ENCODE measurements at places on chromosomes 2 and 18.

DNA sequence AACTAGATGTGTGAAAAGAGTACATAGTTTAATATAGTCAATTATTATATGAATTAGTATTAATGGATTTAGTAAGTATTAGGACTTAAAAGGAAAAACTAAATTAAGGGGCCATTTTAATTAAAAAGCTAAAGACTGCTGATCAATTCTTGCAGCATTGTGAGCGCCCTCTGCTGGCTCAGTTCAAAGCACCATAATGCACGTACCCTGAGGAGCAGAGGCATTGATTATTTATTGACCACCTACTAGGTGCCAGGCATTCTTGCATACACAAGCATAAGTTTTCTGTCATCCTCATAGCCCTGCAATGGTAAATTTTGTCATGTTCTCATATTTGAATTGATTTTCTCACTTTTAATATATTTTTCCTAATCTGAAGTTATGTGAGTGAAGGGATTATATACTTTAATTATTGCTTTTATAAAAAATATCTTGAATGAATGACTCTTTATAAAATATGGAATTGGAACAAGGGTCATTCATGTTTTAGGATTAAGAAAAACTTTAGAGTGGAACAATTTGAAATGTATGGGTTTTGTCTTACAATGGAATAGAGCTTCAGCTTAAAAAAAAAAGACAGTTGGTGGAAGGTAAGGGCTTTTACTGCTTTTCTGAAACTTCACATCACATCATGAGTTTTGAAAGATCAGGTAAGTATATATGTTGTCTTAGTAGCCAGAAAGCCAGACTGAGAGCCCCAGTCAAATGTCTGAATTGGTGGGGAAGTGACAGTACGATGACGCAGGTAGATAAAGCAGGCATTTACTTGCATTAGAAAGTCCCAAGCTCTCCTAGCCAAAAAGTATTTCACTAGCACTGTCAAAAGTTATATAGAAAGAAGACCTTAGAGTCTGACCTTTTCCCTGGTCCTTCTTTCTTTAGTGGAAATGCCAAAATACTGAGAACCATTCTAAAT is 9.7 kb downstream of the ITGA4 start:
- DNase-seq = peak; percentile 29

DNA sequence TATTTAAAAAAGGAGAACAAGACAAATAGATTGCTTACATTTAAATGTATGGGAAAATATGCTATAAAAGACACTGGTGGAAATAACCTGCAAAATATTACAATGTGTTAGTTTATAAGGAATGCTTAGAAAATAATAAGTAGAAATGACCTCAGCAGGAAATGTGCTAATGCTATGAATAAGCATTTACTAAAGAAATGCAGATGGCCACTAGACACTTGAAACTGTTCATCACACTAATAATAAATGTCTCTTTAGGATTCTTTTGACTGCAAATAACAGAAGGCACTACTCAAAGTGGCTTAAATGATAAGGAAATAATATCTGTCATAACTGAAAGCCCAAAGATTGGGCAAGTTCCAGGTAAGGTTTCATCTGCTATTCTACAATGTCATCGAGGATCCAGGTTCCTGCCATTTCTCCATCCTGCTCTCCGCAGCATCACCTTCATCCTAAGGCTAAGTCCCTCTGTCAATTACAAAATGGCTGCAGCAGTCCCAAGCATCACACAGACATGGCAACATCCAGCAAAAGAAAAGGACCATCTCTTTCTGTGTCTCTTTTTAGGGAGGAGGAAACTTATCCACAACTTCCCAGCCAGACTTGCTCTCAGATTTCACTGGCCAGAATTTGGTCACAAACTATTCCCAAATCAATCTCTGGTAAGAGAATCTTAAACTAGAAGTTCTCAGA is 21.9 kb downstream of the METTL8 start:
- no peak for DNase-seq

GRCh38 chr2:222982010-222982908 is 69.7 kb upstream of the KCNE4 start:
- DNase-seq = peak; percentile 35

- peak; percentile 94 for DNase-seq
Measured at GRCh38 chr2:10447895-10448575, at the start of gene ODC1. ODC1 (minus strand) TSS chr2:10448327; CDS start chr2:10445032, 3,295 bp downstream.

GRCh38 chr2:53317861-53318260 is 449.7 kb upstream of the CHAC2 start:
- DNase-seq = no peak

DNA sequence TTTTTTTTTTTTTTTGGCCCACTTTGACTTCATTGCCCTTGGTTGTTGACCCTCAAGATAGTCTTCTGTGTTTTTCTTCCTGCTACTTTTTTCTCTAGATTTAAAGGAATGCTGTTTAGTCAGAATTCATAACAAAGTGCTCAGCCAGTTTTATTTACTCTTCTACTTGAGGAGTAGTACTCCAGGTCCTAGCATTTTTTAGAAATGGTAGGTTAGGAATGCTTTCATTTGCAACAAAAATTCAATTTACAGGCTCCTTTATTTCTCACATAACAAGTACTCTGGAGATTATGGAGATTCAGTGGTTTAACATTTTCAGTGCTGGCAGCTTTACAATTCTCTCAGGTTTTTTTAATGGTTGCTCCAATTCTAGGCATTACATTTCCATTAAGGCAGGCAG is 58.2 kb downstream of the KIAA1328 start:
- DNase-seq = no peak

GRCh38 chr18:35026407-35027061 is 14.7 kb upstream of the MAPRE2 start:
- peak; percentile 25 for DNase-seq

DNA sequence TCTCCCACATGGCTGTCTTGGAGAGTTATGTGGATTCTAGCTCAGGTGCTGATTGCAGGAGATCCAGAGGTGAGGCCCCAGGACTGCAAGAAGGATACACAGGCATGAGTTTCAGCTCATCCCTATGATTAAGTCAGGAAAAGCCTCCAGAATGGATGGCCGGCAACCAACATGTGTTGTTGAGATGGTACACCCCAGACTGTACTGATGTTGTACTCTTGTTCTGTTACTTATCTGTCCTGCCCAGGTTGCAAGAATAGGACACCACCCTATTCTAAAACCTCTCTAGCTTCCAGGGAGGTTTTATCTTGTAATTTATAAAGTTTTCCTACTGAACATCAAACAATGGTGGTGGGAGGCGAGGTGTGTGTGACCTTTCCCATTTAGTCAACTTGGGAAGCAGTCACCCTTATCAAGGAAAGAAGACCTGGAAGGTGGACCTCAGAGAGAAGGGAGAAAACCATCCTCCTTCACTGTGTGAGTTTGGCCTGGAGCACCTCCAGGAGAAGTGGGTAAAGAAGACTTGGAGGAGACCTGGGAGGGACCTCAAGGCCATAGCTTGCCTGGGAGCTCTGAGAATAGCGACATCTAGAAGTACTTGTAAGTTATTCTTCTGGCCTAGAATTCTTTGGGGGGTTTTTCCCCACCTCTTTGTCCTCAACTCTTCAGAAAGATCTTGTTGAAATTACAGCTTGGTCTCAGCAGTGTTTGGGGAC is 8.6 kb downstream of the FAM124B start:
- no peak for DNase-seq

GRCh38 chr2:112242384-112242783 is 12.5 kb downstream of the ZC3H8 start:
- DNase-seq = peak; percentile 11

DNA sequence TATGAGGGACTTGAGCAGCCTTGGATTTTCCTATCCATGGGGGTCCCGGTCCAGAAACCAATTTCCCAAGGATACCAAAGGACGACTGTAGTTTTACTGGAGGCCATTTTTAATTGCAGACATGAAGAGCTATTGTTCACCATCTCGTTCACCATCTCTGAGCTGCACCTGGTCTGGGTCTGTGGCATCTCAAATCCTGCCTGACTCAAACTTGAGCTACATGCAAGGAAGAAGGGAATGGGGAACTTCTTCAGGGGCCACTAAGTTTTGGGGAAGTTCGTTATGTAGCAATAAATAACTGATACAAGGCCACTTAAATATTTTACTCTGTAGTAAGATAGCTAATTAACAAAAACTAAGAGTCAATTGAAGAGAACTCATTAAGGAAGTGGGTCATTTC is 2.1 kb upstream of the SMCHD1 start:
- DNase-seq = no peak

GRCh38 chr2:202450785-202451184 is 74.7 kb downstream of the BMPR2 start:
- DNase-seq = no peak

DNA sequence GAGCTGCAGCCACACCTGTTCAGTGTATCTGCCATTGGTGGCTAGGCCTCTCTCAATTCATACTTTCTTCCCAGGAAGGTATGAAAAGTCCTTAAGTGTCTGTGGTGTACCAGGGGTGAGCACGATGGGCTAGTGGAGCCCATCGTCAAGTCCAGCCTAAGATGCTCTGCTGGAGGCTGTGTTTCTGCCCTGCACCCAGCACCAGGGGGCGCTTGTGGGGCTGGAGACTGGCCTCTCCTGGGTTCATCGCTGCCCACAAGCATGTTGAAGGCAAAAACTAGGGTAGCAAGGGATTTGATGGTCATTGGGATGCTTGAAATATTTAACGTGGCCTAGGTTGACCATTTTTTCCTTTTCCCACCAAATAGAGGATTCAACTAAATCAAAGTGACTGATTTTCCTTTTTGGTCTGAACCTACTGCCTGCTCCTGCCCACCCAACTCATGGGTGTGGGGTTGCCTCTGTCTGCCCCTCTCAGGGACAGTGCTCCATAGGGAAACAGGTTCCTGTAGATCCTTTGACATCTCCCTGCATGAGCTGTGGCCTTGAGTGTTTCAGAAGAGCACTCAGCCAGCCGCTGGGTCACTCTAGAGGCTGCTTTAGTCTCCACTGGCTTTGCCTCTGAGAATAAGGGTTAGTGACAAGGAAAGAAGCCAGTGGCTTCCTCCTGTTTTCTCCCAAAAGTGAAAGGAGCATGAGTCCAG is 59.0 kb downstream of the TPGS2 start:
- DNase-seq = no peak

GRCh38 chr2:74250189-74250631 is 51.8 kb downstream of the MTHFD2 start:
- peak; percentile 47 for DNase-seq

DNA sequence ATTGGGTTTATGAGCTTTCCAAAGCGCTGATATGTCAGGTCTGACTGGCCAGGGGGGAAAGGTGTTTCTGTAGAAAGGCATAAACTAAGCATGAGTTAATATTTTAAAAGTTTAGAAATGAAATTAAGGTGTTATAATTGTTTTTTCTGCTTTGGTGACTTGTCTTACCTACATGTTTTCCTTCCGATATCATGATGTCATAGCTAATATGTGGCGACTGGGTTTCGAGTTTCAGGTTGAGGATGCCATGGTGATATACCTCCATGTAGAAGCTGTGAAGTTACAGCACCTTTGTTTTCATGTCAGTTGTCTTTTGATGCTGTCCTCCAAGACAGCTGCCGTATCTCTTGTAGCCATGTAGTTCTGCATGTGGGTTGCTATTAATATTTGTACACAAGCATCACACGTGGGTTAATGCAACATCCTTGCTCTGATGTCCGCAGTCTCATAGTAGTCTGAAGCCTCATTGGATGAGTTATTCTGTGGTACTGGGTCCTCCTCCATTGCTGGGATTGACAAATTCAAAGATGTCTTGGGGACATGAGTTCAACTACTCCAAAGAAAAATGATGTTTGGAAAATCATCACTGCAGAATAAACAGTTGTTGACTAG is 230.6 kb downstream of the PRKCE start:
- no peak for DNase-seq

GRCh38 chr2:4530231-4530630 is 826.9 kb downstream of the DCDC2C start:
- DNase-seq = no peak

- DNase-seq = no peak
Measured at GRCh38 chr2:204203704-204204103, 267.1 kb downstream of the ICOS start.

DNA sequence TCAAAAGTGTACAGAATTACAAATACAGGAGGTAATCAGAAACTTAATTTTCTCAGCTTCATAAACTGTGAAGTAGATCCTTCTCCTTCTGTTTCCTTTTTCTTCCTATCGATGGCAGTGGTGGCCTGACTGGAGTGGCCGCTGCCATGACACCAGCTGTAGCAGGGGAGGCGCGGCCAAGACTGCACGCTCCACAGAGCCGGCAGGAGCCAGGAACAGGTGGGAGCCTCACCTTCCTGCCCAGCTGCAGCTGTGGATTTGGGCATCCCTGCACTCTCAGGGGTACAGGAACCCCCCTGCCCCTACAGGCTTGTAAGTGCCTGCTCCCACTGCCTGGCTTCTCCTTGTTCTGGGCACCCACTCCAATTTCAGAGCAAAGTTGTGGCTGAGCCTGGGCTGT is 76.1 kb downstream of the EPB41L3 start:
- no peak for DNase-seq

- DNase-seq = no peak
Measured at GRCh38 chr2:190082118-190082517, 19.6 kb upstream of the MSTN start.

DNA sequence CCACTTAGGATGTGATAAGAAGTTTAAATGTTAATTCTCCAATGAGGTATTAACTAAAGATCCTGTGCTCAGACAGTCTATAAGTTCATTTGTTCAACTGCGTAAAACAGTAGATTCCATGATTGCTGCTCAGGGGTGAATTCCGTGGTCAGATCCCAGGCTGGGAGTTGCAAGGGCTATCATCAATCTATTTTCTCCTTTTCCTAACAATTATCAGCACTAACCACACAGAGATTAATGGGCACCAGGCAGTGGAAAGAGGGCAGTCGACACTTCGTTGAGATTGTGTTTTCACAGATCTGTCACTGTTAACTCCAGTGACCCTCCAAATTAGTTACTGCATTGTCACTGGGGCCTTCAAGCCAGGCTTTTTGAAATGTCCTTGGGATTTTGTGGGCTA is 154.1 kb upstream of the SPRED2 start:
- DNase-seq = no peak

- no peak for DNase-seq
Measured at GRCh38 chr18:50372743-50373142, 2.1 kb upstream of the SKA1 start.

- no peak for DNase-seq
Measured at GRCh38 chr18:8188184-8188583, 421.1 kb upstream of the RAB12 start.

DNA sequence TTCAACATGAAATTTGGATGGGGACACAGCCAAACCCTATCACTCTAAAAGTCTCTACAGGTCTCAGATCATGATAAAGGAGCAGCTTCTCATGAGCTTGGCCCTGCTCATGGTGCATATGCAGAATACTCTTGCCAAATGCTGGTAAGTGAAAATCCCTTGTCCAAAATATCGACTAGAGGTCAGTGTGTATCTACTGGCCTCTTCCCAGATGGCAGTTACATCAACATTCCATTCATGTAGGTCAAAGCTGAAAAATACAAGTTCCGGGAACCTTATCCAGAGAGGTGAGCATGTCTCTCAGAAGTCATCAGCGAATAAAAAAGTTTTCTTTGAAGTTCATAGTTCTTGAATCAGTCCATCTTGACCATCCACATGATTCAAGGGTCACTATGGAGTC is 7.6 kb upstream of the NT5C1B start:
- no peak for DNase-seq

DNA sequence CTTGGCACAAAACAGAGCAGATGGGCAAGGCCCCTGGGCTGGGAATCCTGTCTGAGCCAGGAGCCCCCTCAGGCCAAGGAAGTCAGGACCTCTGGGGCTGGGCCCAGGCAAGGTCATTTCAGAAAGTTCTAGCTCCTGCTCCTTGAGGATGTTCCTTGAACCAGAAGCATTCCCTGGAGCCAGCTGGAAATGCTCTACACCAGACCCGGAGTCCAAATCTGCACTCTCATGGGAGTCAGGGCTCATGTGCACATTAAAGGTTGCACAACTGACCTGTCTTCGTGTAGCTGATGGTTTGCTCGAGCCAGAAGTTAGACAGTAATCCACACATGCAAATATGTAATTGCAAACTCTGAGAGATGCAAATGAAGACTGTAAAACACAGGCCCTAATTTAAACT is 18.0 kb downstream of the PARD6G start:
- no peak for DNase-seq

Measured in NCI-H1105 treated with DMSO at 0.1 percent for 48 hours (cell line).